NCI-H526 (cell line): ENCODE measurements at places on chromosomes 3 and 15.

DNA sequence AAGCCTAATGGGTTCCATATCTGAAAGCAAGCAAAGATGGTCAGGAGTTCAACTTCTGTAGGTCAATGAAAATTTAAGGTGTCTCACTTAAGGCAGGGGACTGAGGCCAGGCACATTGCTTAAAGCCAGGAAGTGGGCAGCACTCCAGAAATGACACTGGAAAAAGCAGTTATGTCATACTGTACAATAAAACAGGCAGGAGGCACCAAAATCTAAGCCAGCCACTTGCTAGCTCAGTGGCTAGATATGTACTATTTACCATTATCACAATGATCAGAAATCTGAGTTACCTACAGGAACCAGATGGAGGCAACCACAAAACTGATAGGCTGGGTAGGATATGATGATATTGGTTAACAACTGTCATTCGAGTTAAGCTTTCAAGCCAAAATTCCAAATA, 57.3 kb downstream of the FRMD5 start:
- no peak for DNase-seq

GRCh38 chr15:80202641-80203360, 49.2 kb downstream of the CTXND1 start:
- peak; percentile 33 for DNase-seq

- no peak for DNase-seq
These were observed 97.4 kb upstream of the RNU6-1 start for GRCh38 chr15:67937153-67937761.

DNA sequence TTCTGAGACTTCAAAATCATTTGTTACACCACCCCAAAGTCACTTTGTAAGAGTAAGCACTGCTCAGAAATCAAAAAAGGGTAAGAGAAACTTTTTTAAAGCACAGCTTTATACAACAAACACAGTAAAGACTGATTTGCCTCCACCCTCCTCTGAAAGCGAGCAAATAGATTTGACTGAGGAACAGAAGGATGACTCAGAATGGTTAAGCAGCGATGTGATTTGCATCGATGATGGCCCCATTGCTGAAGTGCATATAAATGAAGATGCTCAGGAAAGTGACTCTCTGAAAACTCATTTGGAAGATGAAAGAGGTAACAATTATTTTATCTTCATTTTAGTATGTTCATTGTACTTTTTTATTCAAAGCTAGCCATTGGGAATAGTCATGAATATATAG, 32.6 kb downstream of the BLM start:
- DNase-seq = peak; percentile 40

DNA sequence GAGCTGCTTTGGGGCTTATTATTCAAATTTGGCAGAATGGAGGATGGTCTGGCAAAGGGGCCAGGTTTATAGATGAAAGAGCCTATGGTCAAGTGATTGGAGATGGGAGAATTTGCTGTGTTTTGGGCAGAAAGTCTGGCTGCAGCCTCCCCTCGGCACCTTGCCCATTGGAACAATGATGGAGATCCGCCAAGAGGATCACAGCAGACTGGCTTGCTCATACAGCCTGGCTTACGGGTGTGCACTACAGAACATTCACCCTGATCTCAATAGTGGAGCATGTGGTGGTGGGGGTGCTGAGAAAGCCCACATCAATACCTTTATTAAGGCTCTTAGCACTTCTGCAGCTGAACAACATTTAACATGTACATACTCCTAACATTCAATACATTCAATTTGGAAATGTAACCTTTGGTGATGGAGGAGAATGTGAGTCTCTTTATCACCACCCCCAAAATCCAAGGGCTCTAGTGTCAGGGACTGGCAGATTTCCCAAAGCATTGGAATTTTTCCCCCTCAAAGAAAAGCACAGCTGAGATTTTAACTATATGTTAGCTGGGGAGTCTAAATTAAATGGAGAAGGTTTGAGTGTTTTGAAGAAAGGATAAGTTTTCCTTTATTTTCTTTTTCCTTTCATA, 118.4 kb upstream of the TMC3 start:
- no peak for DNase-seq

- no peak for DNase-seq
These were observed 313.9 kb upstream of the CTNNB1 start for GRCh38 chr3:40885430-40885829.

GRCh38 chr3:39414421-39414907, 7.9 kb downstream of the RPSA start:
- no peak for DNase-seq

DNA sequence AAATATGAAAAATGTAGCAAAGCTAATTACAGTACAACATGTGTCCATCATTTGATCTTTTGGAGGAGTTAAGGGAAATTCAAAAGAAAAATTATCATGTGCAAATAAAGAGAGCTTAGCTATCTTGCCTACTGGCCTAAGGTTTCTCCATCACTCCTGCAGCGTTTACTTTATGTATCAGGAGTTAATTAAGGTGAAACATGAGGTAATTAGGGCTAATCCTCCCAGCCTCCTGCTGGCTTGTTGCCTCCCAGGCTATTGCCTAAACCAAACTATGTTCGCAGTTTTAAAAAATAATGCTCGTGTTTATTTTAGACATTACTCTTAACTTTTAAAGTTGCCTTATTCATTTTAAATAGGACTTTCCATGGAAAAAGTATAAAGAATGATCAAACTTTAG, 367.5 kb downstream of the ROBO2 start:
- DNase-seq = no peak

GRCh38 chr3:125319765-125320164, 55.4 kb downstream of the ZNF148 start:
- DNase-seq = no peak

GRCh38 chr3:122572940-122573412, 4.5 kb upstream of the PARP15 start:
- no peak for DNase-seq

DNA sequence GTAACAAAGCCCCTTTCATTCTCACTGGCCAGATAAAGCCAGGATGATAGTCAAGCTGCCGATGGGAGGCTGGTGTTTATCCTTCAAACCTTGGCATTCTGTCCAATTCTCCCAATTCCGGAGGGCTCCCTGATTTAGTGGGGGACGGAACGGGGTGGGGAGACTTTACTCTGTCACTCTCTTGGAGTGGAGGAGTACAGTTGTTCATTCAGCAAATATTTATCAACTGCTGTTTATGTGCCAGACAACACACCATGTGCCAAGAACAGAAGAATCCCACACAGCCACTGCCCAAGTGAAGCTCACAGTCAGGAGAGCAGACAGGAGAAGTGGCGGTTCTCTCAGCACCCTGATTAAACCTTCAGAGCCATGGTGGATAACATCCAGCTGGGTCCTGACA, 63.3 kb downstream of the WNT5A start:
- no peak for DNase-seq

- no peak for DNase-seq
These were observed 406.7 kb upstream of the NR2F2 start for GRCh38 chr15:95923792-95924191.

DNA sequence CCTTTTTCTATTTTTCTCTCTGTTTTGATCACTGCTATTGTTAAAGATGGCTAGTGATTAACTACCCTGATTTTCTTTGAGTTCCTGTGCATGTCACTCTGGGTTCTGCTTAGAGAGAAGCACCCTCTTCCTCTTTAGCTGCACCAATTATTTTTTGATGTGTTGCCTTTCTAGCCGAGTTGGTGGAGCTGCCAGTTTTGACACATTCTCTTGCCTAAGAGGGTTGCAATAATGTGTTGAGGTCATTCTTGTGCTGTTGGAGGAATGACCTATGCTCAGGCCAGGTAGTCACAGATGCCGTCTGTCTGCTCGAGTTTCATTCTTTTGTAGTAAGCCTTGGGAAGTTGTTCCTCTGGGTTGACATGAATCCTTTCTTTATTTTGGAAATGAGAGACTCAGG, 84.6 kb upstream of the DPH6 start:
- no peak for DNase-seq

GRCh38 chr3:170277833-170278580, 55.8 kb downstream of the PRKCI start:
- DNase-seq = no peak

DNA sequence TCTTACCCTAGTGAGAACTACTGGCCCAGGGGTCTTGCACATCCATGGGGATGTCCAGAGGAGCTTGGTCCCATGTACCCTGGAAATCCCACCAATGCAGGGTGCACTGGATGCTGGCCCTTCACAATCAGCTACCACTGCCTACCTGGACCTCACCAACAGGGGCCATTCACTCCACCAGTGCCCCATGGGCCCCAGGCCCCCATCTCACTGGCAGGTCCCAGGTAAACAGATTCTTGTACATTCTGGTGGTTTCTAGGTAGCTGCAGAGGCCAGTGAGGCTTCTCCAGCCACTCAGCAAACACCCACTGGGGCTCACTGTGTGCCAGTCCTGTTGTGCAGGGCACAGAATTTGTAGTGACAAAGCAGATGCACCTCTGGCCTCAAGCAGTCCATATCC, 24.9 kb downstream of the RAB6B start:
- DNase-seq = no peak

DNA sequence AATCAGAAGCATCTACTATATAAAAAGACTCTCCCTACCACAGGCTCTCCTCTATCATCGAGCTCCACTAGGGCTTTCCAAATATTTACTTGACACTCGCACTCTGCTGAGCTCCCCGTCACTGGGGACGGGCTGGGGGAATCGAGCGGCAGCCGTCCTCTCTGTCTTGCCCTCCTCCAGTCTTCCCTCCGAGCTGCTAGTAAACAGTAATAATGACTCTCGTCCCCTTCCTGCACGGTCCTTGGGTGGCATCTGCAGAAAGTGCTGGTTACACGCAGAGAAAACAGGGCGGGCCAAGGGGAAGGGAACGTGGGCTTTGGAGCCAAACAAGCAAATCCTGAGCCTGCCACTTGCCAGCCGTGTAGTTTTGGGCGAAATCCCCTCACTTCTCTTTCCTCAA, 96.6 kb downstream of the LRIG1 start:
- no peak for DNase-seq

DNA sequence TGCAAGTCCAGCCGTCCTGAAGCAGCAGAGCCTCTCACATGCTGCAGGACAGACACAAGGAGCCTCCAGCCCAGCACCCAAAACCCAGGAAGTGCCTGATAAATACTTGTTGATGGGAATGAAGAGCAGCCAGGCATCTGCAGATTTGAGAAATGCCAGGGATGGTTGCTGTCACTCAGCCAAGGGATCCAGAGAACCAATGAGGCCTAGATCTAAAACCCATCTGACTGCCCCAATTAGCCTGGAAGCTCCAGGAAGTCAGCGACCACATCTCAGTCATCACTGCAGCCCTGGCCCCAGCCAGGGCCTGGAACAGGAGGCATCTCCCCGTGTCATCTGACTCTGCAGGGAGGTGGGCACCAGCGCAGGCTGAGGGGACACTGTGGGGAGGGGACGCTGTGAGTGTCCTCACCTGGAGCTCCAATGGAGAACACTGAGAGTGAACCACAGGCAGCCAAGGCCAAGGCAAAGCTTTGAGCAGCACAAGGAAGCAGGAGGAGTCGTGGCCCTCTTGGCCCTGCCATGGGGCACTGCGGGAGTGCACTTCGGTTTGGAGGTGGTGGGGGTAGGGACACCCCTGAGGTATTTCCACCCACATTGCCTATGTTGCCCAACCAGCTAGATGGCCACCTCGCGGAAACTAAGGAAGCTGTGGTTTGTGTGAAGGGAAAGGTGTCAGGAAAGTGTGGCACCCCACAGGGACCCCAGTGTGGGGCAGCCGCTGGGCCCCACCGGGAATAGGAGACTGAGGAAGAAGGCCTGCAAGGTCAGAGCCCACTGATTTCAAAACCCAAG, 229.5 kb downstream of the VPS13C start:
- DNase-seq = no peak

- DNase-seq = no peak
These were observed 72.7 kb downstream of the DNAJB8 start for GRCh38 chr3:128394033-128394432.

DNA sequence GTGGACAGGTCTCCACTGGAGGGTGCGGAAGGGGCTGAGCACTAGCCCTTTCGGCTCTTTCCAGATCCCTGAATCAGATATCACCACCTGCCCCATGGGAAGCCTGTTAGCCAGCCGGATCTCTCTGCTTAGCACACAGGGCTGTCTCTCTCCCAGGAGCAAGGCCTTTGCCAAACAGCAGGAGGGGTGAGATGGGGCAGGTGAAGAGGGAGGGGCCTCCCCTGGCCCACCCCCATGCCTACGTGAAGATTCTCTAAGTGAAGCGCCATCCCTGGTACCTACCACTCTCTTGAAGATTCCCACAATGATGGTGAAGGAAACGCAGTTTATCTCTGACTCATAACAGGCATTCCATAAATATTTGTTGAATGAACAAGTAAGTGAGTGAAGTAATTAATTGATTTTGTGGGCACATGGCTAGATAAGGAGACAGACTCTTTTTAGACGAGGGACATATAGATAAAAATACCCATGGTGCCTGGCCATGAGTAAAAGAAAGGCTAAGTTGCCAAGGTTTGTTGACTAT, 19.6 kb upstream of the HCN4 start:
- no peak for DNase-seq

- no peak for DNase-seq
These were observed 63.1 kb downstream of the OXNAD1 start for GRCh38 chr3:16328124-16328523.

GRCh38 chr3:181932039-181932438, 220.3 kb downstream of the SOX2 start:
- DNase-seq = no peak

GRCh38 chr15:101461097-101461496, 28.4 kb downstream of the PCSK6 start:
- DNase-seq = no peak

- DNase-seq = no peak
These were observed 32.3 kb upstream of the ZCWPW2 start for GRCh38 chr3:28316226-28316625.

DNA sequence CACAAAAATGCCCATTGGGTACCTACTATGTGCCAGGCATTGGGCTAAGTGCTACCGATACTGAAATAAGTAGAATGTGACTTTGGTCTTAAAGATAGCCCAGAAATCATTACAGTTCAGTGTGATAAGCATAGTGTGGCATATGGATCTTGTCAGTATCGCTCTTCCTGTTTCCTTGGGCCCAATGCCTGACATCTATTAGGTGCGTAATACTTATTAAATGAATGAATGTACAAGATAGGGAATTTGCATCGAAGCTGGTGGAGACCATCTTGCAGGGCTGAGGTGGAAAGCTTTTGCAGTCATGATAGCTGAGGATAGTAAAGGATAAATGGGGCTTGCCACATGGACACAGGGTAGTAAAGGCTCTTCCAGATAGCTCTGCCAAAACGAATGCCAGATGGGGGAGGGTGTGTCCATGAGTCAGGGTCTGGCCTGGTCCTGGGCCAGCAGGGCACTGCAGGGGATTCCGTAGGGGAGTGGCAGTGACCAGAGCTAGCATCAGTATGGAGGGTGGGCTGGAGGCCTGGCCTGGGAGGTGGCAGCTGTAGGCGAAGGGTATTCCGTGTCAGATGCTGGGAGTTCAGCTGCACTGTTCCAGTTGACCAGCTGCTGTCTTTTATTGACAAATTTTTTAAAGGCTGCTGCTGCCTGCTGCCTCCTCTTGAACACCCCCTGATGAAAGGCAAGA, 23.5 kb downstream of the TSEN2 start:
- DNase-seq = no peak

GRCh38 chr3:12557473-12558100, 700 bp downstream of the MKRN2 start:
- DNase-seq = no peak
